ENCODE measurements at places on chromosomes 3 and 15. TPM values are rescaled to one million over a fixed set of nuclear protein-coding genes. Genes with fewer than 3 reads are reported as not detected.

KBTBD13 gene
- not detected for total RNA-seq

LDHAL6B gene
- not detected for total RNA-seq

CLDN1 gene
- total RNA-seq: 1.3 TPM

MNS1 gene
- total RNA-seq: 10.9 TPM

ECE2 gene
- total RNA-seq: not detected

TMEM42 gene
- 0.69 TPM for total RNA-seq

KNL1 gene
- total RNA-seq: 16.1 TPM

GLCE gene
- 12.2 TPM for total RNA-seq

SI gene
- not detected for total RNA-seq

SLC38A3 gene
- not detected for total RNA-seq

All from MG63 (cell line).